ENCODE measurements at places on chromosomes 11 and 22.

DNA sequence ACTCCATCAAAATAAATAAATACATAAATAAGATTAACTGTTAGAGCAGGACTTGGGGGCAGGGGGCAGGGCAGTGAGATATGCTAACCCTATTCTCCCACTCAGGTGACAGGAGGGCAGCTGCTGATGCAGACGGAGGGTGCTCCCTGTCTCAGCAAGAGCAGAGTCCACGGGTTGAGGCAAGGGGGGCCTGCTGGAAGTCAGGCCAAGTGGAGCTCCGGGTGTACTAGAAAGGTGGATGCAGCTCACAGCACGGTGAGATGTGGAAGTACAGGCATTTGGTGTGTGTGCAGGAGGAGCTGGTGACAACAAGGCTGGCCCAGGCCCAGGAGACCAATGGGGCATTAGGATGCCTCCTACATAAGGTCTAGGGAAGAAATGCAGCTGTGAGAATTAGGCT lies 467.3 kb upstream of the B3GAT1 start:
- no peak for DNase-seq

DNA sequence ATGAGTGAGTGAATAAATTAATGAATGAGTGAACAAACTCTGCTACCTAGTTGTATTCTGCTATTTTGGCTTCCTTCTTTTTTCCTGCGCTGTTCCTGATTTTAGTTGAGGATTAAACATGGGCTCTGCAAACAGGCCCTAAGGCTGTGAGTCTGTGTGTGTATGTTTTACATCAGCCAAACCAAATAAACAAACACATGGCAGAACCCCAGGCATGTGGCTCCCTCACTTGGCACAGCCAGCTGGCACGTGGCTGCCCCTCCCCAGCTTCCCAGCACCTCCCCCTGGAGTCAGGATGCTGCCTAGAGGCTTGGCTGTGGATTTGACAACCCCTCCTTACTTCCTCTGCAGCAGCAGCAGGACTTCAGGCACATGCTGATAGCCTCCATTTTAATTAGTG lies 593.2 kb downstream of the INSC start:
- no peak for DNase-seq

GRCh38 chr11:116225236-116225635 lies 547.6 kb downstream of the BUD13 start:
- no peak for DNase-seq

- no peak for DNase-seq
Observed at GRCh38 chr22:49305966-49306631, 521.6 kb downstream of the BRD1 start.

DNA sequence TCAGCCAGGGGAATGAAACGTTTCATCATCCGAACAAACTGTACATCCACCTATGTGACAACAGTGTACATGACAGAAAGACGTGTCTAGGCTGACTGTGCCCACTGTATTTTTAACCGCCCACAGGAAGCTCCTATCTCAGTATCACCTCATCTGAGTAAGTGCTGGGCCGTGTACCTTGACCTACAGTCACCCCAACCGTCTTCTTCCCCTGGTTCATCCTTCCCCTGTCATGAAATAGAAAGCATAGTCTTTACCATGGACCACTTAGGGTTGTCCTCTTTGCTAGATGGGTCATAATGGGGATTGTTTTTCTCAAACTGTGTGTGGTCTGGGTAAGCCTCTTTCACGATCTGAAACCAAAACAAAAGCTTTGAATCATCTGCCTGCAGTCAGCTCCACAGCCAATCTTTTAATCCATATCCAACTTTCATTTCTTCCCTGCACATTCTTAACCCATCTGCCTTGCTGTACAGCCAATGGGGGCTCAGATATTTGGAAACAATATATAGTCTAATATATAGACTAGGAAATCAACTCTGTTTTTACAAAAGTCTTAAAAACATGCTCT lies 4.2 kb downstream of the THYN1 start:
- no peak for DNase-seq

DNA sequence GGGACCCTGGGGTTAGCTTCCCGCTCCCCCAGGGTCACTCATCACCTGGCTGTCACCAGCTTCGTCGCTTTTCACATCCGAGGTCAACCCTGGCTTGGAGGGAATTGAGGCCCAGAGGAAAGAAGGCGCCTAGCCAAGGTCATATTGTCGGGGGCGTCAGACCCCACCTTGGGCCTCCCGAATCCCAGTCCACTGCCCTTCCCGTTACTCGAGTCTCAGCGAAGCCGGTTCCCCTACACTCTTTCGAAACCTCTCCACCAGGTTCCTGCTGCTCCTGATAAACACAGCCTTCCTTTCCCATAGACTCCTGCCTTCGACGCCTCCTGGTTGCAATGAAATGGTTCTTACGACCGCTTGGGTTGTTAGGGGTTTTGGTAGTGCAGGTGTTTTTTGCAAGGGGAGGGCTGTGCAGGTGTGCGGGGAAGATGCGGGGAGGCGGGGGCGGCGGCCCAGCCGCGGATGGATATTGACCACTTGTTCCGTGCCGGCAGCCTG lies 642 bp downstream of the NAA40 start:
- no peak for DNase-seq

- no peak for DNase-seq
Observed at GRCh38 chr11:108508653-108509593, 10.7 kb upstream of the POGLUT3 start.

Data from C1 segment of cervical spinal cord (tissue), 14 donors.